ENCODE measurements at places on chromosomes 2 and 18. TPM values are rescaled to one million over a fixed set of nuclear protein-coding genes. Genes with fewer than 3 reads are reported as not detected.

GRCh38 chr2:217919781-217920351 lies 82.9 kb downstream of the TNS1 start:
- DNase-seq: no peak
- H3K36me3 ChIP-seq: no peaks in the 10 kb centered on the region
- no peaks in the 10 kb centered on the region for H3K27me3 ChIP-seq
- no peak overlapping the region for H3K27ac ChIP-seq
- H3K4me3 ChIP-seq: no peak overlapping the region

DNA sequence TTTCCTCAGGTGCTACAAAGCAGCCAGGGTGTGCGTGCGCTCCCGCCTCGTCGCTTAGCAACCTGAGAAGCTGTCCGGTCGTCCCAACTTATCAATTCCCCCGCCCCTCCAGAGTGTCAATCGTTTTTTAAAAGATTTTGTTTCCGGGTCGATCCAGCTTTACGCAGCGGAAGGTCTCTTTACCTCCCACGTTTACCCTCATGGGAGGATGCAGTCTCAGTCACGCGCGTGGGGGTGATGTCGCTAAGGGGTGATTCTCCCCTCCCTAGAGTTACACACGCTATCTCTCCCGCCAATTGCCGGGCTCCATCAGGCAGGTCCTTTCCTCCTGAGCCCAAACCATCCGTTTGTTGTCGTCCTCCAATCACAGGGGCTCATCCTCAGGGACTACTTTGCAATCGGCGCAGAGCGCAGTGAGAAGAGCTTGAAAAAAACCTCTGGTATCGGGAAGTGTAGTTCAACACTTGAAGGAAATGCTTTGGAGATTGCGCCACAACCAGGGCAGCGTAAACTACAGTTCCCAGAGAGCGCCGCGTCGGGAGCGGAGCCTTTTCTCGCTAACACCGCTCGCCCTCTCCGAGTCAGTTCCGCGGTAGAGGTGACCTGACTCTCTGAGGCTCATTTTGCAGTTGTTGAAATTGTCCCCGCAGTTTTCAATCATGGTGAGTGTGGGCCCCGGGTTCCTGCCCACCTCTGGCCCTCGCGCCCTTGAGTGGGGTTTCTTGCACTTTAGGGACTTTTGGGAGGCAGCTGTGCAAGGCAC lies at the start of the genes MDH1 and WDPCP:
TSS of gene MDH1 (plus strand) at position 579 of the 763 bp plus-strand sequence. CDS start at position 660, 81 bp downstream.
TSS of gene WDPCP (minus strand) at position 93 of the 763 bp plus-strand sequence. CDS start 206 bp downstream, outside the sequence.
- H3K36me3 ChIP-seq: no peaks in the 10 kb centered on the region
- H3K4me1 ChIP-seq: peaks cover 18% of the 10 kb centered on the region
- peak within 1 kb of the TSS; percentile 77 for H3K27ac ChIP-seq
- H3K4me3 ChIP-seq: peak within 1 kb of the TSS; percentile 87
- no peaks in the 10 kb centered on the region for H3K27me3 ChIP-seq
- peak; percentile 98 for DNase-seq

DNA sequence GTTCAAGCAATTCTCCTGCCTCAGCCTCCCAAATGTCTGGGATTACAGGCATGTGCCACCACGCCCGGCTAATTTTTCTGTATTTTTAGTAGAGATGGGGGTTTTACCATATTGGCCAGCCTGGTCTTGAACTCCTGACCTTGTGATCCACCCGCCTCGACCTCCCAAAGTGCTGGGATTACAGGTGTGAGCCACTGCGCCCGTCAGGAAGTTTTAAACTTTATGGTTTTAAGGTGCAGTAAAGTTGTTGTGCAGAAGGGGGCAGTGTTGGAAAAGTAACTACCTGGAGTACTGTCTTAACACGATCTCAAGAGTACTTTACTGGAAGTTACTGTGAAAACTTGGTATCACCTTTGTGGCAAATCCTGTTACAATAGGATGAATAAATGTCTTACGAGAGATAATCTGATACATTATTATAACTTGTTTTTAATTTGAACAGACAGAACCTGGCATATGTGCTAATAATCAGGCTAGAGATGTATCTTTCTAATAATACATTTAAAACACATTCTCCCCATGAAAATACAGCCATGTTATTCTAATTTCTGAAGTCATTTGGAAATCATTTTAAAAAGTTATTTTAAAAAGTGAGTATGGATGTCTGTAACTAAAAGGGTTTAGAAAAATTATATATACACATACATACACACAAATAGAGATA lies 10.8 kb downstream of the SPDYA start:
- DNase-seq: peak; percentile 73
- H3K27ac ChIP-seq: no peak overlapping the region
- no peak overlapping the region for H3K4me3 ChIP-seq

DNA sequence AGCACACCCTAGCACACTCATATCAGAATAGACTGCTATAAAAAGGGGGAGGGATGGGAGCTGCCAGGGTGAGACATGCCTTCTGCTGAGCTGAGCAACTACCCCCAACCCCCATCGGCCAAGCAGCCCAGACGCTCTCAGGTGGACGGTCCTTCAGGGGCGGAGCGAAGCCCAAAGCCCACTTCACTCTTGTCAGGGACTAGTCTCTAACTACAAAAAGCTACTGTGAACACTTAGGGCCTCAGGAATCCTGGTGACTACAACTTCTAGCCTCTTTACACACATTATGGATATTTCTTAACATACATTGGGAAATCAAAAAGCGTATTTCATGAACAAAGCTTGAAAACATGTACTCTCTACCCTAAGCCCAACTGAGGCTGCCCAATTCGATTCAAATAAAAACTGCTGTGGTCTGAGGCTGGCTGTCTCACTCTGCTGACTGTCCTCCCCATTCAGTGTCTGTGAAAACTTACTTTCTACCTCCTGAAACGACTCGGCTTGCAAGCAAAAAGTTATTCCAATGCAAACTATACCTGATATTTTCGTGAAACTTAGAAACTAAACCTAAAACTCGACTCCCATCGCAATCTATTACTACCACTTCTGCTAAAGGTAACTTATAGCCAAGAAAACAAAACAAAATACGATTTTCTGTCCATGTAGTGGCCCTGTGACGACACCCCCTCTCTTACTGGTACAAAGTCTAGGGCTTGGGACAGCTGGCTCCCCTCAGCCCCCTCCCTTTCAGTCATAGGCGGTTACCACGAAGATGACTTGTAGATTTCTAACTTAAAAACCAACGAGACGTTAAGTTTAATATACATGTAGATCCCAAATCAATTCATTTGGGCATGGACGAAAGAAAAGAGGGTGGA lies 1.2 kb downstream of the SERTAD2 start:
- H3K36me3 ChIP-seq: no peaks in the 10 kb centered on the region
- H3K4me1 ChIP-seq: peaks cover 47% of the 10 kb centered on the region
- H3K27me3 ChIP-seq: no peaks in the 10 kb centered on the region
- peak overlapping the region; percentile 87 for H3K4me3 ChIP-seq
- H3K27ac ChIP-seq: peak overlapping the region; percentile 100

GRCh38 chr2:239165206-239165831 lies 235.5 kb downstream of the HDAC4 start:
- H3K36me3 ChIP-seq: no peaks in the 10 kb centered on the region
- H3K27ac ChIP-seq: no peak overlapping the region
- DNase-seq: no peak
- H3K4me1 ChIP-seq: peaks cover 4% of the 10 kb centered on the region
- H3K27me3 ChIP-seq: no peaks in the 10 kb centered on the region

DNA sequence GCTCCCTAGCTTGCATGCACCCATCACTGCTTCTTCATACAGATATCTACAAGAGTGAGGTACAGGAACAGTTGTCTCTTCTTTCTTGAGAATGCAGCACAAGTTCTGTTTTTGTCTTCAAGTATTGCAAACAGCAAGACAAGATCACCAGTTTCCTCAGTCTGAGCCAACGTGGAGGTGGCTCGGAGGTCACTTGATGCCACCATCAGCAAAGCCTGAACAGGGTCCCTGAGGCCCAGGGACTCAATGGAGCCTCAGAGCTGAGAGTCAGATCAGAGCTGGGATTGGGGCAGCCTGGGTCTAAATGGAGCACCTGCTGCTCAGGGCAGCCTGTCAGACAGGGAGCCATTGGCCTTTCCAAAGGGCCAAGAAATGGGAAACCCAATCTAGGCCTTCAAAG lies 290.7 kb upstream of the ID2 start:
- H3K4me1 ChIP-seq: peaks cover 8% of the 10 kb centered on the region
- no peak overlapping the region for H3K27ac ChIP-seq
- H3K27me3 ChIP-seq: no peaks in the 10 kb centered on the region
- H3K36me3 ChIP-seq: no peaks in the 10 kb centered on the region

GRCh38 chr2:24720310-24720709 lies 72.9 kb downstream of the PTRHD1 start:
- H3K4me1 ChIP-seq: peaks cover 4% of the 10 kb centered on the region
- no peak for DNase-seq
- no peaks in the 10 kb centered on the region for H3K27me3 ChIP-seq
- H3K36me3 ChIP-seq: no peaks in the 10 kb centered on the region
- H3K4me3 ChIP-seq: no peak overlapping the region
- H3K27ac ChIP-seq: no peak overlapping the region

The NGEF gene
- 3.2 TPM for total RNA-seq

The OTOS gene
- 0.50 TPM for total RNA-seq

The AKAIN1 gene
- total RNA-seq: not detected
